Heart left ventricle (tissue), 16 donors: ENCODE measurements at places on chromosomes 1 and 21. TPM values are rescaled to one million over a fixed set of nuclear protein-coding genes. Genes with fewer than 3 reads are reported as not detected.

- DNase-seq: no peak
Measured at GRCh38 chr21:35525443-35525842, 476.3 kb upstream of the RUNX1 start.

DNA sequence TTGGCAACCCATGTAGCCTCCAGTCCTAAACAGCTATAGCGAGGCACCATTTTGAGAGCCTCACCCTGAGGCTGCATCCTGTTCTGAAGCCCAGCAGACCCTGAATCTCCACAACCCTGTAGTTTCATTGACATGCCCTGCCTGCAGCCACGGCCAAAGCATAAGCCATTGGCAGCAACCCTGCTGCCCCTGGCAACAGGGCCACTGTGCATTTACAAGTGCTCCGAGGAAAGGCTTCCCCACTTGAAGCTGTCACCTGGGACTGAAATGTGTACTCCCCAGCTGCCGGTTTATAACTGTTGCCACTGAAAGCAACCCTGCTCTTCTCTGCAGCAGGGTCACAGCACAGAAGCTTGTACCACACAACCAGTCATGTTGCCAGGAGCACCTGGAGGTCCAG lies 124.2 kb upstream of the OLFM3 start:
- DNase-seq: no peak

GRCh38 chr1:212470059-212470458 lies 37.3 kb downstream of the NENF start:
- peak; percentile 66 for DNase-seq

DNA sequence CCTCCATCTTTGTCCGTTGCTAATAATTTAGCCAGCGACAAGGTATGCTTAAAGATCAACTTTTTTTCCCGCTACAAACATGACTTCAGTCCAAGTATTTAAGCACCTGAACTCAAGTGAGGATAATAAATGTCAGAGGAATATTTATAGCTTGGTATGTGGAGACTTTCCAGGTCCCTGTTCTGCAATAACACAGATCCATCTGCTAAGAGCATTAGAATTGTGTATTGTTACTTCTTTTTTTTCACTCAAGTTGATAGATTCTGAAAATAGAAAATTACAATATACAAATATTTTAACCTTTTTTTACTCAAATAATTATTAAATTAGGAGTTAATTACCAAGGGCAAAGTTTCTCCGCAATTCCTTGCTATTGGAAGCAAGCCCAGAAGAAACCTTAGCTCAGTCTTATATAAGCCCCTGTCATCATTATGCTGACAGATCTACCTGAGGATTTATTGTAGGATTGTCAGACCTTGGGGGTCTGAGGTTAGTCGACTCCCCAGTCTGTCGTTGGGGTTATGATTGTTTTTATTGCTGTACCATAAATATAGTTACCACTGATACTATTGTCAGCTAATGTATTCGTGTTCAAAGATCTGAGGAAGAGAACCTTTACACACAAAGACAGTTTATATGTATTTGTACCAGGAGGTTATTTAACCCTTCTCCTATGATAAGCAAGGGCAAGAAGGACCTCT lies 337.9 kb downstream of the TBX15 start:
- no peak for DNase-seq

The FCMR gene
- 3.1 TPM for total RNA-seq

The ST6GALNAC5 gene
- not detected for total RNA-seq
